ENCODE measurements at places on chromosomes 13 and 19.
A peak's percentile ranks its signal among the peaks of the same experiment; 100 is the strongest.

- no peak for DNase-seq
Observed at GRCh38 chr13:79353693-79354092, 52.4 kb downstream of the RBM26 start.

GRCh38 chr19:13208672-13209483 is 58.7 kb downstream of the IER2 start:
- no peak for DNase-seq

DNA sequence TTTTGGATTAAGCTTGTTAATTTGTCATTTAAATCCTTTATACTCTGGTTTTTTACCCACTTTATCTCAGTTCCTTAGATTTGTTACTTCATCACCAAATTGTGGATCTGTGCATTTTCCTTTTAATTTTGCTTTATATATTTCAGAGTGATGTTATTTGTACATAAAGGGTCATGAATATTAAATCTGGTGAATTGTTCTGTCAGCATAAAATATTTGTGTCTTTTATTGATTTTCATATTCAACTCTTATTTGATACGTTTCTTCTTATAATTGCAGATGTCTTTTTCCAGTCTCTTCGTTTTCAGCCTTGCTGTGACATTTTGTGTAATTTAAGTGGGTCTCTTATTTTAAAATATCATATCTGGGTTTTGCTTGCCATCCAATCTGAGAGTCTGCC is 4.7 kb downstream of the SETDB2 start:
- no peak for DNase-seq

DNA sequence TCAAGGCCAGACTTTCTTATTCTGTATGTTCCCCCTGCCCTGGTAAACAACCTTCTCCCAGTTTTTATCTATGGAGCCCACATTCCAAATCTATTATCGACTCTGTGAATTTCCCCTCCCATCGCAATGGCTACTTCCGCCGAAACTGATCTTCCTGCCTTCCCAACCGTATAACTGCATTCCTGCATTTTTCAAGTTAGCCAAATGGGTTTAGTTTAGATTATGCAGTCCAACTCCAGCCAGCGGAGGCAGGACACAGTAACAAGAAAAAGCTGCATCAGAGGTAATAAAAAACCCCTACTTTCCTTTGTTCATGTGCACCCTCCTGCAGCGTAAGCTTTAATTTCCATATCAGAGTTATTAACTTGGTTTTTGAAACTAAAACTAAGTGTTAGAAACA is 112.2 kb upstream of the ZNF91 start:
- no peak for DNase-seq

- no peak for DNase-seq
Observed at GRCh38 chr13:100140441-100140840, 51.5 kb downstream of the PCCA start.

DNA sequence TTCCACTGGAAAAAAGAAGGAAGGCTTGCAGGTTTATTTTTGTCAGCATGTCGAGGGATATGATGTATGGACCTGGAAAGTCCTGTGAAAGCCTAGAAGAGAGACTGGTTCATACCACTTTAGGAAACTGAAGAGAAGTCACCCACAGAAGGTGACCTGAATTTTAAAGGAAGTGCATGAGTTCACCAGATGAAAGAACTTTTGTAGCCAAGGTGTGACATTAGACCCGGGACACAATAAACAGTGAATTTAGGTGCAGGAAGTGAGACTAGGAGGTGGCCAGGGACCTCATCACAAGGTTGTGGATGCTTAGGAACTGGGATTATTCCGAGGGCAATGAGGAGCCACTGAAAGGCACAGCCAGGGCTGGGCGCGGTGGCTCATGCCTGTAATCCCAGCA is 79.1 kb downstream of the ZNF429 start:
- no peak for DNase-seq

GRCh38 chr19:15286688-15287365 is 45.5 kb downstream of the BRD4 start:
- no peak for DNase-seq

DNA sequence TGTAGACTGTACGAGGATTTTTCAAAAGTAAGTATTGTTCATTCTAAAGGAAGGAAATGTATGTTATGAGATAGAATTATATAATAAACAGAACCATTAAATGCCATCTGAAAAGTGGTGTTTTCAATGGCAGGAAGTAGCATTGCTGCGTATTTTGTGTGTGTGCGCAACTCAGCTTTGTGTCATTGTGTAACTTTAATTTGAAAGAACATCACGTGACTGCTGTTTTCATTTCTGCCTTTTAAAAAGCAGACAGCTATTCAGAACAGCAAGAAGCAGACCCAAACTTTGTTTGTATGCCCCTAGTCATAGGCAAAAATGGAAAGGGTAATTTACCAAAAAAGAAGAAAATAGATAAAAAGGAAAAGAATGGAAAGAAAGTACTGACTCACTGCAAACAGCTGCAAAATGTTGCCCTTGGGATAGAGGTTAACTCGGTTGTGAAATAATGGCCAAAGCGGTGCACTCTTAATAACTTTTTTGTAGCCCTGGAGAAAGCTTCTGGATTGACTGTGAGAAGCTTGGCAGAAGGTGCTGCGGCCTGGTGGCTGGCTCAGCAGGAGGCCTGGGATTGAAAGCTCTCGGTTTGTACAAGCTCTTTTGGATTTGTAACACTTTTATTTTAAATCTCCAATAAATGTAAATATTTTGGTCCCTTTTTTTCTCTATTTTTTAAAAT is 97.3 kb downstream of the GGACT start:
- peak; percentile 59 for DNase-seq

GRCh38 chr13:102399791-102400674 is 1.8 kb downstream of the FGF14 start:
- no peak for DNase-seq

DNA sequence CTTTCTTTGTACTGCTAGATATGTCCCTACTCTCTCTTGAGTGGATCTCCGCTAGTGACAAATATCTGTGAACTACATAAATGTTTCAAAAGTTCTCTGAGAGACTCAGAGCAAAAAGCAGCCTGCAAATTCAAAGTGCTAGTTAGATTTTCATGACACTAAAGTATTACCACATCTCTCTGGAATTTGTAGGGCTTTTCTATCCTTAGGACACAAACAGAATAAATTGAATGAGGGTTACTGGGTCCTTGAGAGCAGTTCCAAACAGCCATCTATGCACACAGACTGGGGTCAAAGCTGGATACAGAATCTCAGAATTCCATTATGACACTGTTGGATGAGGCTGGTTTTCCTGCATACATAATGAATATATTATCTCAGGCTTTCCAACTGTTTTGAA is 953.2 kb downstream of the DIAPH3 start:
- DNase-seq, result no peak

GRCh38 chr13:30916991-30917390 is 10.9 kb downstream of the MEDAG start:
- no peak for DNase-seq

- DNase-seq, result no peak
Observed at GRCh38 chr13:105960326-105960725, 575.1 kb downstream of the EFNB2 start.

DNA sequence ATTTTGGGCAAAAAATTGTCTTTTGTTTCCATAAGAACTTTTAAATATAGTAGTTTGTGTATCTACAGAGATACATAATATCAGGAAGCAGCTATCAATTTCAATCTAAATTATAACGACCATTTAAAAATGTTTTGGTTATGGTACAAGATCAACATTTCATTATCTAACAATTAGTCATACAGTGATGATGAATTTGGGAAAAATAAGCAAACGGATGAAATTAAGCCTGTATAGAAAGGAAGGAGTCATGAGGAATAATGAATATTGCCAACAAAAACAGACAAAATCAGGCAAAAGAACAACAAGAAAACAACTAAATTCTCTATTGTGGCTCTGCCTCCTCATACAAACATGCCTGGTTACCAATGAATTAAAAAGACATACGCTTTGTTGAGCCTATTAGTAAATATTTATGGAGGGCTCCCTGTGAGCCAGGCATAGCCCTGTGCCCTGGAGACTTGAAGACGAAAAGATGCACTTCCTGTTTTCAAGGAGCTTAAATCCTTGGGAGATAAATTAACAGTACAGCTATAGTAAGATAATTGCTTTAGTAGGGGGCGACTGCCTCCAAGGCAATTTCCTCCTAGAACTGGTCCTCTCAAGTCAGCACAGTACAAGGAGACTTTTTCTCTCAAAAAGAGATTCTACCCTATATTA is 73.0 kb downstream of the NALCN start:
- DNase-seq, result no peak

DNA sequence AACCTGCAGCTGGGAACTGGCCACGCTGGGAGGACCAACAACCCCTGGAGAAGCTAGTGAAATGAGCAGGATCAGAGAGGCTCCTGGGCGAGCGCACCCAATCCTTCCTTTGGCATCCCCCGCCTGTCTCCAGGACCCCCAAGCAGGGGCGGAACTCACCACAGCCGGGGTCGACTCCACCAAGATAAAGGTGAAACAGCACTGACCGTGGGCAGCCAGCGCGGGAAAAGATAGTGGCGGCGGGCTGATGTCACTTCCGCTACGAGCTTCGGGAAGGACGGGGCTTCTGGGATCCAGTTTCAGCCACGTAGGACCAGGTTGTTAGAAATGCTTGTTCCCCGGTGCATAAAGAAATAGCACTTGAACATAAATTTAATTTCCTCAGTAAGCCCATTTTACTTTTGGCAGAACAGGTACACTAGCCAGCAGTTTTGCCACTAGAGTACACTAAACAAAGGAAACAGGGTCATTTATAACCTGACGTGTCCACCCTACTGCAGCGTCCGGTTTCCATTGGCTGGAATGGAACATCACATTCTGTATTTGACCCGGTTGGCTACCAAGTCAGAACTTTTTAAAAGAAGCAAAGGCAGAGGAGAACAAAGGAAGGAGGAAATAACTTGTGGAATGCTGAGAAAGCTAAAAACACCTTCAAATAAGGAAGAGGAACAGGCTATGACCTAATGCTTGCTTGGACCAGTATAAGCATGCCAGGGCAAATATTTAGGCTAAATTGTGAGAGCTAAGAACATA is 25.5 kb upstream of the ZNF562 start:
- no peak for DNase-seq

DNA sequence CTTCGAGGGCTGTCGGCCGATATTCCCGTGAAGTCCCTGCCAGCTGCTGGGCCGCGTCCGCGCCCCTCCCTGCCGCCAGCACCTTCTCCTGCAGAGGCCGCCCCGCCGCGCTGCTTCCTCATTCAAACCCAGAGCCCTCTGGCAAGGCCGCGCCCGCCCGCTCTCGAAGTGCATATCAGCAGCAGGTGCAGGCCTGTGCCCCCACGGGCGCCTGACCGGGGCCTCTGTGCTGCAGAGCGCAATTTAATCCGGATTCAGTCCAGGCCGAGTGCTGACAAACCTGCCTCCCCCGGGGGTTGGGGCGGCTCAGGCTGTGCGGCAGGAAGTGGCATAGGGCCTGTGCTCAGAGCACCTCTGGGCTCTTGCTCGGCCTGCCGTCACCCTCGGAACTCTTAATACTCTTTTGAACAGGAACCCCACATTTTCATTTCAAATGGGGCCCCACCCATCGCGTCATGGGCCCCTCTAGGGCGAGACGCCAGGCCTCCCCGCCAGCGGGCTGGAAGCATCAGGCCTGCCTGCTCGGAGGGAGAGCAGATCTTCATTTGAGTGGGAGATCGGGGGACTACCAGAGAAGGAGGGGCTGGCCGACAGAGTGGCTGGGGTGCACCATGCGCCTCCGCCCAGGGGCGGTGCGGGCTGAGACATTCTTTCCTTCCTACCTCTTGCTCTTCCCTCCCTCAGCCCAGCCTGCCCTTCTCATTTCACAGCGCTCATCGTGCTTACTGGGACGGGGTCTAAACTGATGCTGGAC is 125.7 kb downstream of the TNFRSF19 start:
- DNase-seq, result no peak

DNA sequence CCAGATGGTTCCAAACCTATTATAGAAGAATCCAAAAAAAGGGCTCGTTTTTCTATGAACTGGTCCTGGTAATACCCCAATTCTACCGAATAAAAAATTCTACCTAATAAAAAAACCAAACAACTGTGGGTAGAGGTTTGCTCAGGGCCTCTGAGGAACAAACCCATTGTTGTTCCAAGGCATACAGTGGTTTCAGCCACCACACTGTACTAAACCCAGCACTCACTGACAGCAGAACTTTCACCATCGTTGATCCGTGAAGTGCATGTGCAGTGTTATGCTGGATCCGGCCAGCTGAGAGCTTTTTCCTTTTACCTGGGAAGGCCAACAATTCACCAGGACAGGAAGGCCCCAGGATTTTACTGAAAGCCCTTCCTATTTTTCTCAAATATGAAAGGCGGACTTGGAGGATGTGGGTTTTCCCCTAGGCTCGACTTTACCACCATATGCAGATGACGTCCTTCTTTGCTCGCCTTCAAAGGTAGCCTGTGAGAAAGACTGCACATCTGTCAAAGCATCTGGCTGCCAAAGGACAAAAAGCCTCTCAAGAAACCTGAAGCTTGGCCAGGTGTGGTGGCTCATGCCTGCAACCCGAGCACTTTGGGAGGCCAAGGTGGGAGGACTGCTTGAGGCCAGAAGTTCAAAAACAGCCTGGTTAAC is 7.2 kb upstream of the PABPC3 start:
- DNase-seq, result no peak

GRCh38 chr19:50378863-50379236 is 2.6 kb downstream of the NR1H2 start:
- DNase-seq, result no peak

DNA sequence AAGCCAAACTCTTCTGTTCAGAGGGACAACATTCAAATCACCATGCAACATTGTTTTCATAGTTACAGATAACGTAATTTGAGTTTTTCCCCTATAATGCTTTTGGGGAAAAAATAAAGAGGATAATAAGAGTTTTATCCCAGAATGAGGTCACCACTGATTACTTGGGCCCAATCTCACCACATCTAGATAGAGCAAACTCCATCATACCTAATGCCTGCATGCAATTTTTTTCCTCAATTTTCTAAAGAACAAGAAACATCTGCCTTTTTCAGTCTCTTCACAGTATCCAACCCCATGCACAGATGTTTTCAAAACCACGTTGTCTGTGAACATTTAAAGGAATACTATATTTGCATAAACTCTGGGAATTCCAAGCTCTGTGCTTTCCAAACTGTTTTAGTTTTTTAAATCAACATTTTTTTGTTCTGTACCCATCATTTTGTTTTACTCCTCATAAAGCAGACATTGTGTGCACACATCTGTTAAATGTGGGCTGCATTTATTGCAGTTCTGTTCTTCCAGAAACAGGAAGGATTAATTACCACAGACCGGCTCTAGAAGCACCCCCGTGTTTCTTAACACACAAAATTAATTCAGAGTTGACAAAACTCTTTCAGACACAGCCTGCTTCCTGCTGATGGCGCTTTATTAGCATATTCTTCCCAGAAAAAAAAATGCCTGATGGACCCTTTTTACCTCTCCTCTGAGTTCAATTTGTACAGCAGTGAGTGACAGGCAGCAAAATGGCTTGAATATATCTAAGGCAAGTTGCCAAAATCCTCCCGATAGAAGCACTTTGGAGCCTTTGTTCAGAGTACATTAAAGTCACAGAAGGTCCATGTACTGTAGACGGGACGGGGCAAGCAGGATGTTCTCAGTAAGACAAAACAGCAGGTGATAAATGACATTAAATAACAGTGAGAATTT is 1171.9 kb downstream of the EFNB2 start:
- no peak for DNase-seq

Measured in AG09309 (cell line).